ENCODE measurements at places on chromosomes 2 and 18.

- DNase-seq, result no peak
These were observed 198.0 kb upstream of the NCKAP5 start for GRCh38 chr2:133766164-133766832.

DNA sequence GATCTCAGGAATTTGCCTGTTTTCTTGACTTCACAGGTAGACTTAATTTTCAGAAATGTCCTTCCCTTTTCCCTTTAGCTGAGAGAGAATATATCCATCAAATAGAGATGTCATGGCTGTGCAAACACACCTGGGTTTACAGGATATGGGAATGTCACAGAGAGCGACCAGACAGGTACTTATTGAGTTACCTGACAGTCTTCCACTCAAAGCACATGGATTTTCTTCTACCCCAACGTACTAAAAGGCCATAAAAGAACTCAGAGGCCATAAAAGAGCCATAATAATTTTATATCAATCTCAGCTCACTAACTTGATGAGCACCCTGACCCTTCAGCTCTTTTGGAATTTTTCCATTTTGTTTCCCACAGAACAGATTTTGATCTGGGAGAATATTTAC is 5.3 kb upstream of the DTNA start:
- no peak for DNase-seq

GRCh38 chr2:180905461-180905860 is 74.9 kb upstream of the UBE2E3 start:
- DNase-seq, result no peak

DNA sequence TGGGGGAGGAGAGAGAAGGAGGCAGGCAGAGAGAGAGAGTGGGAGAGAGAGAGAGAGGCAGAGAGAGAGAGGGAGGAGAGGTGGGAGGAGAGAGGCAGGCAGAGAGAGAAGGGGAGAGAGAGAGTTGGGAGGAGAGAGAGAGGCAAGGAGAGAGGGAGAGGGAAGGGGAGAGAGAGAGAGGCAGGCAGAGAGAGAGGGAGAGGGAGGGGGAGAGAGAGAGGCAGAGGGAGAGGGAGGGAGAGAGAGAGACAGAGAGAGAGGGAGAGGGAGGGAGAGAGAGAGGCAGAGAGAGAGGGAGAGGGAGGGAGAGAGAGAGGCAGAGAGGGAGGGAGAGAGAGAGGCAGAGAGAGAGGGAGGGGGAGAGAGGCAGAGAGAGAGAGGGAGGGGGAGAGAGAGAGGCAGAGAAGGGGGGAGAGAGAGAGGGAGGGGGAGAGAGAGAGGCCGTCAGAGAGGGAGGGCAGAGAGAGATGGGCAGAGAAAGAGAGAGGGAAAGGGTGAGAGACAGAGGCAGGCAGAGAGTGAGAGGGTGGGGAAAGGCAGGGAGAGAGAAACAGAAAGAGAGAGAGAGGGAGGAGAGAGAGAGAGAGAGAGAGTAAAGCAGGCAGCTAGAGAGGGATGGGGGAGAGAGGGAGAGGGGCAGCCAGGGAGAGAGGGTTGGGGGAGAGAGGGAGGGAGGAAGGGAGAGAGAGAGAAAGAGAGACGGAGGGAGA is 122.2 kb upstream of the PXDN start:
- DNase-seq, result no peak

DNA sequence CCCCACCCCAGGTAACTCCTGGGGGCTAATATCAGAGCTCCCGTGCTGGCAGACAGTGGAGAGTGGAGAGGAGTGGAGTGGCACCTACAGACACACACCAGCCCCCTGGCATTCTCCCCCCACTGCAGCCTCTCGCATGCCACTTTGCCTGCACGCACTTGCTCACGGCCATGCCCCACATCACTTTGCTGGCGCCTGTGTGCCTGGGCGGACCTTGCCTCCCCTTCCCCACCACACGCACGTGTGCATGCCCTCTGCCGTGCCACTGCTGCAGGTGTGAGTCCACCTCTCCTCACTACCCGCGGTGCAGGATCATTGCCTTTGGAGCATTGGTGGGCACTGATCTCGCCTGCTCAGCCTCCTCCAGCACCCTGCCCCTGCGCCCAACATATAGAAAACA is 72.6 kb upstream of the DOK6 start:
- no peak for DNase-seq

DNA sequence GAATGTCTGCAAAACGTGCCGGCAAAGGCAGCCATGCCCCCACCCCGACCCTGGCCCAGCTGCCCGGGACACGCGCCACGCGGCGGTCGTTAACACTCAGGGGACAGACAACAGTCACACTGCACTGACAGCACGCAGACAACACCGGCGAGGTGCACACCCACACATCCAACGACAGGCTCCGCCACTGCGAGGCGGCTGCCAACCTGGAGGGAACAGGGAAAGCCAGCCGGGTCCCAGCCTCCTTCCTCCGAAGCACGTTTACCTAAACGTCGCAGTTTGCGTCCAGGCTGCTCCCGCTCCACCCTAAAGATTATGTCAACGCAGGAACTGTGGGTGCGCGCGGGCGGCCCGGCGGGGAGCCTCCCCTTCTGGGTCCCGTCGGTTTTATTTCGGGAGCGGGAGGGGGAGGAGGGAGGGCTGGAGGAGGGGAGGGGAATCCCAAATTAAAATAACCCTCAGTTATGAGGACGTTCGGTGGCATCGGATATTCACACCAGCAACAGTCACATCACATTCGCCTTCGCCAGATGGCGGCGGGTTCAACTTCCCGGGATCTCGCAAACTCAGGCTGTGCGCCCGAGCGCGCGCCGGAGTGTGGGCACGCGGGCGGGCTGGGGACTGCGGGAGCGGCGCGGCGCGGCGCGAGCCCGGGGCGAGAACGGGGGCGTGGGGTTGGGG is 644 bp downstream of the PTGR3 start:
- peak; percentile 47 for DNase-seq

DNA sequence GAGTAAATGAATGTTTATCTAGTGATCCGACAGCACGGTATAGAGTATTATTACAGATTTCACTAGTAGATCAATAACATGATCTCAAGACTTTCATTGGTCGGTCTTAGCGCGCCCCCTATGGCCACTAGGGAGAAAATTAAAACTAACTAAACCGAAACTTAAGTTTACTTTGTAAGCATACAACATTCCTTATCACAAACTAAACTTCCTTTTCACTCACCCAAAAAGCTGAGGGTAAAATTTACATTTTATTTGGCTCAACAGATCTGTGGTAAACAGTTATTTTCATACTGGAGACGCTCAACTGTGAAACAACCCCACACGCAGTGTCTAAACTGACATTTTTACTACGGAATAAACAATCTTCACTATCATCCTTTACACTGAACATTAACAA is 215.6 kb upstream of the MAP2 start:
- DNase-seq, result no peak

- DNase-seq, result no peak
These were observed 689.0 kb upstream of the FSHR start for GRCh38 chr2:49843314-49843713.

GRCh38 chr18:59764281-59764680 is 67.1 kb upstream of the CCBE1 start:
- no peak for DNase-seq

- no peak for DNase-seq
These were observed 96.1 kb upstream of the ODC1 start for GRCh38 chr2:10544252-10544651.

- DNase-seq, result no peak
These were observed 97.9 kb upstream of the GPR45 start for GRCh38 chr2:105143467-105144151.

DNA sequence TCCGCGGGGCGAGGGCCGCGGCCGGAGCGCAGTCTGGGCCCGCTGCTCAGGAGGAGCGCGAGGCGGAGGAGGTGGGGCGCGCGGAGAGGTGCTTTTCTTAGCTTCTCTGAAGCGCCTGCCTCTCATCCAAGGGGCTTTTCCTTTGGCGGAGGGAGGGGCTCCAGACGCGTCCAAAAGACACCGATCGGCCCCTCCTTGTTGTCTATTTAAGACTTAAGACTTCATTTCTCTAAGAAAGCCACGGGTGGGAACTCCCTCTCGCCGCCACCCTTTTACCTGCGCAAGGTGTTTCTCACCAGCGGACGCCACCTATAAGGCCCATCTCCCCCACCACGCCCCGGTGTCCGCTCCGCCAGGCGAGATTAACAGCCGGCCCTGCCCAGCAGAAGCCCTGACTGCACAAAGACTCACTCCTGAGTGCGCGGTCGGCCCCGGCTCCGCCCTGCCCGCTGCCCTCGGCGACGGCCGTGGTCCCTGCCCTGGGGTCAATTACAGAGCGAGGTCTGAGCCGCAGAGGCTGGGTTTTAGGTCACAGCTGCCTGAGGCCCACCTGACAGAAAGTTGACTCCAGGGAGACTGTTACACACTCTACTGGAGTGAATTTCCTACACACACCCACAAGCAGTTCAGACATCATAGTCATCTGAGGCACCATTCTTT is at the start of gene DSC2:
TSS of gene DSC2 (minus strand) at position 397 of the 660 bp plus-strand sequence. CDS start 450 bp downstream, outside the sequence.
- DNase-seq, result no peak

DNA sequence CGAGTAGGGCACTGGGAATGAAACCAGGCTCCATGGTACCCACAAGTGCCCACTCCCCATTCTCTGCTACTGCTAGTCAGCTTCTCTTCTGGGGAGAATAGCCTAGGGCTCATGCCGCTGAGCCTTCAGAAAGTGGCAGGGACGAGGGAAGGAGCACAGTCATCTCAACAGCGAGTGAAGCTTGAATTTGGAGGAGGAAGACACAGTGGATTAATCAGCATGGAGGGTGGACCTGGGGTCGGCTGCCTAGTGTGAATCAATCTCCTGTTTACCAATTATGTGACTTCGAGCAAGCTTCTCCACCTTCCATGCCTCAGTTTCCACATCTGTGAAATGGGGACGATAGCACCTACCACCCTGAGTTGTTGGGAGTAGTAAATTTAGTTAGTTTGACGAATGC is 157.0 kb downstream of the SEPTIN10 start:
- no peak for DNase-seq

DNA sequence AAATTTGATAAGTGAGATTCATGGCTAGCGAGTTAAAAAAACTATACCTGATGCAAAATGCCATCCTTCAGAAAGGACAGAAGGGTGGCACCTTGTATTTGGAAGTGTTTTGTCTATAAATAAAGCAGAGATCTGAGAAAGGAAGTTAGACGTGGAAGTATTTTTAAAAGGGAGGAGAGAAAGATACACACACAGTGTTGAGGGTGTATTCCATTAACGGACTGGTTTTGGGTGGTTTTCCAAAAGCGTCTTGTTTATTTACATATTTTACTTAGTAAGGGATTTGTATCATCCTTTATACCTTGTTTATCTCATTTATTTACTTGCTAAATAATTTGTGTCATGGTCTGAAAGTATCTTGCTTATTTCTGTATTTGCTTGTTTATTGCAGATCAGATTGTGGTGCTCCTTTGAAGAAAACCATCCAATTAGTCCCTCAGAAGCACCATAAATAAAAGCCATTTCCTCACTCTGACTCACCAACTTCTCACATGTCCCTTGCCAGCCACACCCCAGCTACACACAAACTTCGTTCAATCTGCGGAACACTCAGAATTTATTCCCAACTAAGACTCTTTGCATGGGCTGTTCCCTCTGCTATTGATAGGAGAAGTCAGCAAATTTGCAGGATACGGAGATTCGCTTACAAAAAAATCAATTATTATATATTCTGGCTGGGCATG is 90.8 kb downstream of the FAM124B start:
- no peak for DNase-seq

- no peak for DNase-seq
These were observed 124.1 kb downstream of the METTL8 start for GRCh38 chr2:171309455-171310286.

- no peak for DNase-seq
These were observed 117.1 kb upstream of the KLHL14 start for GRCh38 chr18:32889615-32890593.

GRCh38 chr2:31161637-31162036 is 23.4 kb upstream of the GALNT14 start:
- DNase-seq, result no peak

DNA sequence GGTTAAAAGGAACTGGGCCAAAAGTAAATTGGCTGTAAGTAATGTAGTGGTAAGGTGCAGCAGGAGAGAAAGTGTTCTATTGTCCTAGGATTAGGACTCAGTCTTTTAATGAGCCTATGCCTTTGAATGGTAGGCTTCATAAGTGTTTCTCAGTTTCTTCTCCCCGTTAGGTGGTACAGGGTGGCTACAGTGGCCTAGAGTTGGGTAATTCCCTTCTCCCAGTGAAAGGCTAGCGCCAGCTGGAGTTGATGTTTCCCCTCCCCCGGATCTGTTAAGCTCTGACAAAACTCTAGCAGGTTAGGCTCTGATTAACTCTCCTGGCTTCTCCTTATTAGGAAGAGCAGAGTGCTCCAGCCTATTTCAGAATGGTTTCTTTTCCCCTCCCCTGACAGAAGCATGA is 127.7 kb downstream of the DNAH6 start:
- no peak for DNase-seq

DNA sequence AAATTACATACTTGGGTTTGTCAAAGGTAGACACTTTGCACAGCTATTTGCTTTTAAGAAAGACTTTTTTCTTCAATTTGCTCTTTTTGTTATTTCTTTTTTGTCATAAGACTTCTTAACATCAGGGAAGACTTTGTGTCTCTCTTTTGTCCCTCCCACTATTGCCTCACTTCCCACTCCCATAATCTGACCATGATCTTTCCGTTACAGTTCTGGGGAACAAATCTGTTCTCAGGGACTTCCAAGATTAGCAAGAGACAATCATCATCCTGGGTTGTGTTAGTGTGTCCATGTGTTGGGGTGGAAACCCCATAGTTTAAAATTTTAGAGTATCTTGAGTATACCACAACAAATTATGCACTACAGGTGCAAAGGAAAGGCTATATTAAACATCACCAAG is 75.3 kb downstream of the REV1 start:
- DNase-seq, result no peak

GRCh38 chr2:168712053-168712452 is 90.4 kb upstream of the NOSTRIN start:
- no peak for DNase-seq

DNA sequence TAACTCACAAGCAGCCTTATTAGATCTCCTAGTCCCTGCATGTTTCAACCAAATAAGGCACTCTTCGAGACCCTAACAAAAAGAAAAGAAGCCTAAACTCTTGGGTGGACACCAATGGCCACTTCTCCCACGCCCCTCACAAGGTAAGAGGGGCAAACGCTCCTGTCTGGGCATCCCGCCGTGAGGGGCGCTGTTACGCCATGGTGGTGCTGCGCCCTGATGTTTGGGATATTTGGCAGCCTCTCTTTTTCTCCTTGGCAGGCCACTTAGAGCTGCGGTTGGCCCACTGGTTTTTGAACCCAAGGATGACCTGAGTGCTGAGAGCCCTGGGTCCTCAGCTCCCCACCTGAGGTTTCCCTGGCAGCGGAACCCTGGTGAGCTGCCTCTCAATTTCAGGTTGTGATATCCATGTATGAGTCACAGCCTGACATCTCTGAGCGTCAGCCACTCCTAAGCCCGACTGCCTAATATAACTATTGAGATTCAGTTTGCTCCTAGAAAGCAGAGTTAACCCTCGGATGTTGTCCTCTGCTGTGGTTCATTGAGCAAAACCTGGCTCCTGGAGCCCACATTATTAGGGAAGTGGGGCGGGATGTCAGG is 103.3 kb downstream of the COL6A3 start:
- DNase-seq, result no peak

GRCh38 chr2:229713371-229714079 is 830 bp downstream of the DNER start:
- no peak for DNase-seq
